NCI-H1092 (cell line): ENCODE measurements at places on chromosomes 1 and 21.

DNA sequence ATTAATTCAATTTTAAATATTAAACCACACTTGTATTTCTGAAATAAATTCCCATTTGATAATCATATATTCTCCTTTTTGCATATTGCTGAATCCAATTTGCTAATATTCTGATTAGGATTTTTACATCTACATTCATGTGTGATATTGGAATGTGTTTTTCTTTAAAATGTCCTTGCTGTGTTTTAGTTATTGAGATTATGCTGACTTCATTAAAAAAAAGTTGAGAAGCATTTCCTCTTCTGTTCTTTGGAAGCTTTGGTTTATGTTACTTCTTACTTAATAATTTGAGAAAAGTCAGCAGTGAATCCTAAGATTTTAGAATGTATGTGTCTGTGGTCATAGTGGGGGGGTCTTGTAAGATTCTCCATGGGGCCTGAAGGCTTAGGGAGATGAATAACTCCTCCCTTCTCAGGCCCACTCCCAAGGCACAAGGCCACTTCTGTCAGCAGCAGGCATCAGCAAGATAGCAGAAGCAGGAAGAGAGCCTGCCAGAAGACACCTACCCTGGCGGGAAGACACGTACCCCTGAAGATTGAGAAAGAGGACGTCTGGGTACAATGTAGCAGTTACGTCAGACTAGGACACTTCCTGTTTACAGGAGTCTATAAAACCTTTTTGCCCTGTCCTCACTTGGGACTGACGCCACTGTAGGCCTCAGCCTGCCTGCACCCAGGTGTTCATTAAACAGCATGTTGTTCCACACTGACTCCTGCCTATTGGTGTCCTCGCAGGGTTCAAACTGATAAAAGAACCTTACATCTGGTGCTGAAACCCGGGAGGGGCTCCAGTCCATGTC is 56.9 kb downstream of the ODF2L start:
- DNase-seq = no peak

- no peak for DNase-seq
Observed at GRCh38 chr21:42858185-42858847, 21.0 kb downstream of the WDR4 start.

DNA sequence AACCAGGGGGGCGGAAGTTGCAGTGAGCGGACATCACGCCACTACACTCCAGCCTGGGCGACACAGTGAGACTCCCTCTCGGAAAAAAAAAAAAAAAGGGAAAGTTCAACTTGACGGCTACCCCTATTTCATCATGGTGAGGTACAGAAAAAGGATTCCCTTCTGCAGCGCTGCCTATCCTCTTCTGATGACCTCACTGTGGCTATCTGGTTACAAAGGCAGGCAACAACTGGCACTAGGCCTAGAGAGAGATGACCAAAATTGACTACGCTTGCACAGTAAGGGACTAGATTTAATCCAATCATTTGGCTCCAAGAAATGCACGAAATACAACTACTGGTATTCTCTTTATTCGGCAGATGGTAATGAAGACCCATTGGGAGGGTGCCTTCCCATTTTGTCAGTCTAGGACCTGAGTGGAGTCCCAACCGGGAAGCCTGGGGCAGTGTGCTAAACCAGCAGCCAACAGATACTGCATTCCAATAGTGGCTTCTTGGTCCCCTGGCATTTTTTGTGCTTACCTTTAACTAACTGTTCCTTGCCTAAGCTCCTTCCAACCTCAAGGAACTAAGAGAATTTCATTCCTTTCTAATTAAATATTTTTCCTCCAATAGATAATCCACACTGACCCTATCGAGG is 36.6 kb downstream of the ITPKB start:
- no peak for DNase-seq

DNA sequence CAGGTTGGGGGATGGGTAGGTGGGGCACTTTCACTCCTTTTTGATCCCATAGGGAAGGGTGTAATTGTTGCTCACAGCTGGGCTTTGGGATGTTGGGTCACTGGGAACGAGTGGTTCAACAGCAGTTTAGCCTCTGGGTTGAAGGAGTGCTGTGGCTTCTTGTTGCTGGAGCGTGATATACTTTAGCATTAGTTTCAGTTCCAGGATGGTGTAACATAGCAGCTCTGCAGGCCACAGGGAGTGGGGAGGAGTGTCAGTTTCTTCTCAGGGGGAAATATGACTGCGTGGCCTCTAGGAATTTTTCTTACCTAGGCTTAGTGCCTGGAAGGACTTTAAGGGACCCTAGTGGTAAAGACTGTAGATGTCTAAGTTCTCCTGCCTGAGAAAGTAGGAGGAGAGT is 1105.3 kb upstream of the TMPRSS15 start:
- no peak for DNase-seq

GRCh38 chr1:38266197-38266520 is 219.6 kb upstream of the POU3F1 start:
- no peak for DNase-seq

DNA sequence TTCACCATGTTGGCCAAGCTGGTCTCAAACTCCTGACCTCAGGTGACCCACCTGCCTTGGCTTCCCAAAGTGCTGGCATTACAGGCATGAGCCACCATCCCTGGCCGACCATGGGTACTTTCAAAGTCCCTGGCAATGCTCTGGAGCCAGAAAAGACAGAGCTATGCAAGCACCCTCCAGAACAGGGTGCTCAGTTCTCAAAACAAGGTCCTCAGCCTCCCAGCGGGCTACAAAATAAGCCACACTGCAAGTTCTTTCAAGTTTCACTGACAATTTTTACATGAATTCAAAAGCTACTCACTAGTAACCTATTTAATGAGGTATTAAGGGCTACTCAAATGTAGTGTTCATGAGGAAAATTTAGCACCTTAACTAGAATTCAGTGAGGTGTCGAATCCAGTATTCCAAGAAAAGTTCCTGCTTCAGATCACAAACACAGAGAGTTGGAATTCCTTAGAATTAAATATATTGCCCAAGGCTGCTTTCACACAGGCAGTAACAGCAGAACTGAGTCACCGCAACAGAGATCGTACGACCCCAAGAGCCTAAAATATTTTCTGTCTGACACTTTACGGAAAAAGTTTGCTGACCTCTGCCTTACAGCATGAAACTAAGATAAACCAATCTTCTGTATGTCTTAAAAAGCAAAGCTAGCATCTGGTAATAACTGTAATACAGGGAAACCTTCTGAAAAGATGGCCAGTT is 60.7 kb downstream of the HSF2BP start:
- DNase-seq = no peak

- DNase-seq = no peak
Observed at GRCh38 chr1:154353460-154353904, 28.2 kb downstream of the ATP8B2 start.
